ENCODE measurements at places on chromosomes 6 and 20.
A peak's percentile ranks its signal among the peaks of the same experiment; 100 is the strongest.

GRCh38 chr6:35596448-35597442, 84.0 kb upstream of the TULP1 start:
- DNase-seq, result no peak

DNA sequence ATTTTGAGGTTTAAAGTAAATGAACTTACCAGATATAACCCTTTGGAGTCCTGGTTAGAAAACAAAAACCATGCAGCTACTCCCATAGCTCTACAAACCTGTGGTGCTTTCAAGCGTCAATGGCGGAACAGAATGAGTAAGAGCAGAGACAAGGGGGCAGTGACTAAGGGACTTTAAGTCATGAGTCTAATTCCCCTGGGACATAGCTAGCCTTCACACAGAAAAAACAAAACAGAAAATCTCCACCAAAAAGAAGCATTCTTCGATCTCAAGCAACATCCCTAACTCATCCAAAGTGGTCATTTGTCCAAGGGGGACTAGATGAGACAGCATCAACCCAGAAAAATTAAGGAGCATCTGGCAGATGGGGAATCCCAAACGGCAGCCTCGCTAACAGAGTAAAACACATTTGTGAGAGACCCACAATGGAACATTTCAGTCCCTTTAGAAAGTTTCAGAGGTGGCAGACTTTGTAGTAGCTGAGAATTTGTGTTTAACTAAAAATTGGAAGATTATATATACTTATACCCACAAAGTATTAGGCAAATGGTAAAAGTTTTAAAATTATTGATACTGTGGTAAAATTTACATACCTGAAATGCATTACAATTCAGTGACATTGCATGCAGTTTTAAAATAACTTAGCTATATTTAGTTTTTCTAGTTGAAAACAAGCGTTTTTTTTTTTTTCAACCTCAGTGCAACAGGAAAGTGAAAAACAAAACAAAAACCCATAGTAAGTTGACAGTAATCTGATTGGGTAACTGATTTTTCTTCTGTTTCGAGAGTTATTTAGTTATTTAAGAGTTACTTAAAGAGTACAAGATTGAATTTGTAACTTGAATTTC, 67.5 kb downstream of the KCNQ5 start:
- no peak for DNase-seq

DNA sequence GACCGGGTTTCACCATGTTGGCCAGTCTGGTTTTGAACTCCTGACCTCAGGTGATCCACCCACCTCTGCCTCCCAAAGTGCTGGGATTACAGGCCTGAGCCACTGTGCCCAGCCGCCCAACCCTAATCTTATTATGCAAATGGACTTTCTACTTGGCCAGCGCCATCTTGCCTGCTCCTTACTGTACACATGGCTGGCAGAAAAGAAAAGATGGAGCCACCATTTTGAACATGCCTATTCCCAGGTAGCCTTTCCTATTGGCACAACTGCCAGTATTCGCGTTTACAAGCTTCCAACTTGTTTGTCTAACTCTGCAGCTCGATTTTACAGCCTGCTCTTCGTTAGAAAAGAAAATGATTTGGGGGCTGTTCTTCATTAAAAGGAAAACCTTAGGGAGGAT, 84.3 kb downstream of the WDR27 start:
- no peak for DNase-seq

DNA sequence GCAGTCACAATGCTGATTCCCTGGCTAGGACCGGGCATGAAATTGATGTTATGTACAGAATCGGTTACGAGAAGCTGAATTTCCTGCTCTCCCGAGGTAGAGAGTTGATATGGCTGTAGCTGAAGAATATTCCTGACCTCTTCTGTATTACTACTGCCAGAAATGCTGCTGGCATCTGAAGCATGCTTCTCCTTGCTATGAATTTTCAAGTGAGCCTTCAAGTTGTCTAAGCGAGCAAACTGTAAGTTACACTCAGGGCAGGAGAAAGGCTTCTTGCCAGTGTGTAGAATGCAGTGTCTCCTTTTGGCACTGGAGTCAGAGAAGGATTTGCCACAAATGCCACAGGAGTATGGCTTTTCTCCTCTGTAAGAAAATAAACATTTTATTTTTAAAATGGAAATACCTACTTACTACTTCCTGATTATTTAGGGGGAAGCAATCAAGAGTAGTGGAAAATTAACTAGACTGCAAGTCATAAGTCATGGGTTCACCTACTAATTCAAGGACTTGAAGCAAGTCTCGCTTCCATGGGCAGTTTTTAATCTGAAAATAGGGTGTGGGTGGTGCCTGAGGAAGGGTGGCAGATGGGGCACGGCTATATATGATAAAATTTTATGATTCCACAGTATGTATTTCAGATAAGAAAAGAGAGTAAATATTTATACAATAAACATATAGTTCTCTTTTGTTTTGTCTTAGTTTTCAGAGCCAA, 10.8 kb upstream of the MICAL1 start:
- DNase-seq, result no peak

- DNase-seq, result no peak
These were observed 15.4 kb upstream of the BTBD3 start for GRCh38 chr20:11902285-11902697.

DNA sequence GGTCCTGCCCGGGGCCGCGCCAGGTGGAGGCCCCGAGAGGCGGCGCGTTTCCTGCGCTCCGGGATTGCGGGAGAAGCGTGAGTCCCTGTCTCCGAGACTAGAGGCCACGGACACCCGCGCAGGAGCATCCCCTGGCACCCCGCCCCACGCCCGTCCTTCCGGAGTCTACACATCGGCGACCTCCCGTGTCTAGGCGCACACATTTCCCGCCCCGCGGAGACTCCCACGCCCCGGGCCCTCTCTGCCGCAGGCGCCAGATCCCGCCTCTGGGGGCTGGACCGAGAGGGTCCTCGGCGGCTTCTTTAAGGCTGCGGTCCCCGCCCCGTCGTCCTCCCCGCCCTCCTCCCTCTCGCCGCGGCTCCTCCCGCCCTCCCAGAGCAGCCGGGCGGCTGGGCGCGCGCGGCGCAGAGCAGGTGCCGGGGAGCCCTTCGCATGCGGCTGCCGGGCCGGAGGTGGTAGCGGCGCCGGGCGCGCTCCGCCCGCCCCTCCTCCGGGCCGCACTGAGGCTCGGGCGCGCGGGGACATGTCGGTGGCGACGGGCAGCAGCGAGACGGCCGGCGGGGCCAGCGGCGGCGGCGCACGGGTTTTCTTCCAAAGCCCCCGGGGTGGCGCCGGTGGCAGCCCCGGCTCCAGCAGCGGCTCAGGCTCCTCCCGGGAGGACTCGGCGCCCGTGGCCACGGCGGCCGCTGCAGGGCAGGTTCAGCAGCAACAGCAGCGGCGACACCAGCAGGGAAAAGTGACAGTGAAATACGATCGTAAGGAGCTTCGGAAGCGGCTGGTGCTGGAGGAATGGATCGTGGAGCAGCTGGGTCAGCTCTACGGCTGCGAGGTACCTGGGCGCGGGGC, at the start of gene PPP1R14C:
Gene PPP1R14C, plus strand, starts transcription at position 375 of the 846 bp plus-strand sequence. Its CDS starts 149 bp downstream, at position 524.
- DNase-seq, result peak; percentile 4

GRCh38 chr6:75460681-75461080, 32.9 kb downstream of the FILIP1 start:
- no peak for DNase-seq

GRCh38 chr6:167058261-167058660, 59.1 kb downstream of the CEP43 start:
- DNase-seq, result no peak

GRCh38 chr6:36735110-36736071, 37.8 kb downstream of the RAB44 start:
- peak; percentile 38 for DNase-seq

DNA sequence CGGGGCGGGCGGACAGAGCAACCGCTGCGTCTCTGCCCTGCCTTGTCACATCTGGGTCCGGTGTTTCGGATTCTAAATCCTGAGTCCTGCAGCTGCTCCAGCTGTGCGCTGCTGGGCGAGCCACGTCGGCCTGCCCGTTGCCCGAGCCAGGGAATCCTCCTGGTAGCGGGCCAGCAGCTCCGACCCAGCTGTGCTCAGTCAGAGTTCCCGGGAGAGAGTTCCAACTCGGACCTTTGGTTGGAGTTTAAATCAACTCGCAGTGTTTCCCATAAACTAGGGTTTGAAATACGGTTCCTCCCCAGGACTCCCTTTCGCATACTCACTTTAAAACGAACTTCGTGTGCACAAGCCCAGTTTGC, 315 bp upstream of the PDE10A start:
- no peak for DNase-seq

DNA sequence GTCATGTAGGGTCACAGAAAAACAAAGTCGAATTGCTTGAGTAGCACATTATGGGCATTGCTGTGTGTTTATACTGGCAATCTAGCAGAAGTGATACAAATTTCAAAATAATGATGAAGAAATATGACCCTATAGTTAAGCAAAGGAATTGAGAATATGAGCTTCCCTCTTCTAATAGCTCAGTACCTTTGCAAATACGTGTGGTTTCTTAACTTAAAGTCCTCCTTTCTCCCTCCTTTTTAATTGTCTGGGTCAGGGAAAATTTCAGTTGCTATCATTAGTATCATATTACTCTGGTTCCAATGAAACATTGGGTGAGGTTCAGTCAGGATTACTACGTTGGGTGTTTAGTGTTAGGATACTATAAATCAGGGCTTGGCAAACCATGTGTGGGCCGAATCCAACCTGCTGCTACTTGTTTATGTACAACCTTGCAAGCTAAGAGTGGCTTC, 166.8 kb upstream of the CARMIL1 start:
- DNase-seq, result no peak

DNA sequence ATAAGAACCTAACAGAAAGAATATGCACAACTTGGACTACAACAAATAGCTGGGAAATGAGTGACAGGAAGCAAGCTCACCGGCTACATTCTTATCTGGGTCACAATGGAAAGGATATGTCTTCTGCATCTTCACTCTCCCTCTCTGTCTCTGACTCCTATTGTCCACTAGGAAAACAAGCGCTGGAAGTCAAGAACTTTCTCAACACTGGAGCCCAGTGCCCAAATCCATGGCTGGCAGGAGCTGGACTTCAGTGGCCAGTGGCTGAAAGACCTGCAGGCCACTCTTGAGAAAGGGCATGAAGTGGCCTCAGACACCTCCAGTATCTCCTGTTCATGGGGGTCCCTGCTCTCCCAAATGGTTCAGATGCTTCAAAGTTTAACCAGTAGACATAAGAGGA, 62.0 kb downstream of the FAM50B start:
- DNase-seq, result no peak

DNA sequence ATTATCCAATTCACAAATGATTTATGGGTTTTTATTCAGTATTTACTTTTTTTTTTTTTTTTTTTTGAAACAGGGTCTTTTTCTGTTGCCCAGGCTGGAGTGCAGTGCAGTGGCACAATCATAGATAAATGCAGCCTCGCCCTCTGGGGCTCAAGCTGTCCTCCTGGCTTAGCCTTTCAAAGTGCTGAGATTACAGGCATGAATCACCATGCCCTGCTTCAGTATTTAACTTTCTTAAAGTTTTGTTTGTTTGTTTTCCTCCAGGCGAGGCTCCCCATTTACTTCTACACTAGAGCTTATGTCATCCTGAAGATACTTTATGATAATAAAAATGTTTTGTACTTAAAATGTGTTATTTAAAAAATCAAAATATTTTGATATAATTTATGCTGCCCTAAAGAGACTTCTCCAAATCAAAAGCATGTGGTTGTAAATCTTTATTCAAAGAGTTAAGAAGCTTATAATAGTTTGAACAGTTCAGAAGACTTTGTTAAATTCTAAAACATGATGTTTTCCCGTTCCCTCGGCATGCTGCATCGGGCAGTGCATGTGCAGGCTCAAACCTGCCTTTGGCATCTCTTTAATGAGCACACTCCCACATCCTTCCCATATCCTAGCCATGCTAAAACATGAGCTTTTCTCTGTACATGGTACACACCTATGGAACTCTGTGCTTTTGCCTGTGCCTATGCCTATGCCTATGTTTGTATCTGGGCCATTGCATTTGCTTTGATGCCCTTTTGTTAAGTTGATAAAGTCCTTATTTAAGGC, 11.0 kb downstream of the SMPDL3A start:
- DNase-seq, result no peak

GRCh38 chr6:119129968-119130484, 51.6 kb upstream of the FAM184A start:
- no peak for DNase-seq

- DNase-seq, result peak; percentile 18
These were observed 8.2 kb downstream of the ZNF318 start for GRCh38 chr6:43361269-43361668.

- DNase-seq, result no peak
These were observed 124.2 kb downstream of the SLC16A10 start for GRCh38 chr6:111211411-111212030.

DNA sequence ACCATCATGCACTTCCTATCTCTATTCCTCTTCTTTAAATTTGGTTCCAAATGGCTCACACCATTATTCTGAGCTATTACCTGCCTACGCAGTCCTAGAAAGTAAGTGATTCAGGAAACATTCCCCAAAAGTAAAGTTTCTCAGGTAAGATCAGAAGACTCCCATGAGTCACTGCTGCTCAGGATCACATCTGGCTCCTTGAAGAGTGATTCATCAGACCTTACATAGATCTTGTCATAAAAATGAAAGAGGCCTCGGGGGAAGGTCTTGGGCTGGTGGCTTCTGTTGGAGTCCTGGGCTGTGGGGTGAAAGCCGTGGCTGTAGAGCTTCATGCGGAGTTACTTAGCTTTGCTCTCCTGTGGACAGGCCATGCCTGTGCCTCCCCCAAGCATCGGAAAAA, 35.9 kb downstream of the PLG start:
- DNase-seq, result no peak

- DNase-seq, result no peak
These were observed 146.5 kb upstream of the COL21A1 start for GRCh38 chr6:56393615-56394612.

- DNase-seq, result peak; percentile 34
These were observed 6.5 kb upstream of the SLC24A3 start for GRCh38 chr20:19205981-19206396.

GRCh38 chr6:122182061-122182460, 217.4 kb upstream of the HSF2 start:
- DNase-seq, result no peak

GRCh38 chr6:3061501-3061941, 6.8 kb upstream of the RIPK1 start:
- no peak for DNase-seq

DNA sequence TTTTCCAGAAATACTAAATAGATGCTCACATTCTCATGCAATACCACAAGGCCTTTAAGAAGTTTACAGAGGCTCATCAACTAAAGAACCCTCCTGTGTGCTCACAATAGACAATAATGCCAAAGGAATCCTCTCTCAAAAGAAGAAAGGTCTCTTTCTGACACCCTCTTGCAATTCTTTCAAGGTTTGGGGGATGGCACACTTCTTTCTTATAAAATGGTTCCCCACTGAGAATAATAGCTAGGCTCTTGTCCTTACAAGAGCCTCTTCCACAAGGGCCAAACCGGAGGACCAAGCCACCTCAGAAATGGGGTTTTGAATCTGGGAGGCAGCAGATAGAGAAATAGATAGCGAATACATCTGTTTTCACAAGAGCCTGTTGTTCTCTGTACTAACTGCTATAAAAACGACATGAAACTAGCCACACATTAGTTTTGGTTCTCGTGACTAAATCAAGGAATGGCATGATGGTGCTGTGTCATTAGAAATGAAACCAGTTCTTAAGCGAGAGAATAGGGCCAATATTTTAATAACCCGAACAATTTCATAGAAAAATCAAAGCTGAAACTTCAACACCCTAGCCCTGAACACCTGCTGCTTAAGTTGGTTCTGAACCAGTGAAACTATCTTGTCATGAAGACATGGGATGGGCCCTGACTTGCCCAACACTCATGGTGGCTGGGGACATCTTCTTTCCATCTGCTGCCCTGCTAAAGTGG, 81.1 kb downstream of the PRDM1 start:
- DNase-seq, result no peak

- DNase-seq, result peak; percentile 3
These were observed 399.8 kb downstream of the CDC5L start for GRCh38 chr6:44787254-44787834.
